ELR (cell line): ENCODE measurements at places on chromosomes 16 and 17.

DNA sequence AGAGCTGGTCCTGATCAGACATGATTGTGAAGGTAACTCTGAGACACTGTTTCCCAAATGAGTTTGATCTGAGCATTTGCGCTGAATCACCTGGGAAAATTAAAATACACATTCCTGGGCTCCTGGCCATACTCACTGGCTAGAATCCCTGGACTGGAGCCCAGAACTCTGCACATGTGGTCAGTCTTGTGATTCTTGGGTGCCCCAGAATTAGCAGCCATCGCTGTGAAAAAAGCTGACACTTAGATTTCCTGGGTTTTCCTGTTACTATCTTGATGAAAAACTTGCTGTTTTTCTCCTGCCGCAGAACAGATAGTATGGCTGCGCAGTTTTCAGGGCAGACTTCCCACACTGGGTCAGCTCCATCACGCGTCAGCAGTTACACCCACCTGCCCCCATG lies 24.6 kb downstream of the NECAB2 start:
- DNase-seq = peak; percentile 42

GRCh38 chr16:64809876-64810629 lies 311.8 kb downstream of the CDH11 start:
- DNase-seq = no peak

- peak; percentile 77 for DNase-seq
These were observed 4.0 kb upstream of the ZC3H18 start for GRCh38 chr16:88566158-88566557.

DNA sequence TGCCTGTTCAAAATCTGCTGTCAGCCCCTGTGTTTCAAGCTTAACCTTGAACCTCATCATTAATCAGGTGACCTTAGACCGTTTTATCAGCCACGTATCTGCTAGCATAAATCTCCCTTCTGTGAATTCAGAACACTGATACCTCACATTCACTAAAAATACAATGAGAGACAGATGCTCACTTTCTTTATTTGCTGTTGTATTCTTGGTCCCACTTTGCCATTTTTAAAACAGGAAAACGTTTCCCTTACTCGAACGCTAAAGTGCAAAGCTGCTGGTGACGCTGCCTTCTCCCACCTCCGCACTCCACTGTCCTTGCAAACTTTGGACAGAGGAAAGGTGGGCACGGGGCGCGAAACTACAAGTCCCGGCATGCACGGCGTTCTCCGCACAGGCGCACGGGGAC lies 220 bp upstream of the ARHGAP44 start:
- no peak for DNase-seq

- no peak for DNase-seq
These were observed 24.6 kb upstream of the WFDC1 start for GRCh38 chr16:84270071-84270470.

- no peak for DNase-seq
These were observed 3.2 kb downstream of the KIFC3 start for GRCh38 chr16:57798953-57799599.

DNA sequence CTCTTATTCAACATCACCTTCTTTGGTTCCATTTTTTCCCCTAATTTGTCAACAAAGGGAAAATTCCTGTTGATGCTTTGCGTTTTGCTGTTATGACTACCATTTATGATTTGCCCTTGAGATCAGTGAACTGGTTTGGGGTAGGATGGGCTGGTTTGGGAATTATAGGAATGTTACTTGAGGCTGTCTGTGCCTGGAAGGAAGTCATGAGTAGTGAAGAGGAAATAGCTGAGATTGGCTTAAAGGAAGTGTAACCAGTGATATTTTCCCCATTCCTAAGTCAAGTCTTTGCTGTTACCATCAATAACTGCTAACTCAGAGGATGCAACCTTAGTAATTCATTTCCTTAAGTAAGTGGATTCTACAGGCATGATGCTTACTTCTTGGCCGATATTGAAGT lies 179.2 kb downstream of the MAP2K6 start:
- DNase-seq = no peak

DNA sequence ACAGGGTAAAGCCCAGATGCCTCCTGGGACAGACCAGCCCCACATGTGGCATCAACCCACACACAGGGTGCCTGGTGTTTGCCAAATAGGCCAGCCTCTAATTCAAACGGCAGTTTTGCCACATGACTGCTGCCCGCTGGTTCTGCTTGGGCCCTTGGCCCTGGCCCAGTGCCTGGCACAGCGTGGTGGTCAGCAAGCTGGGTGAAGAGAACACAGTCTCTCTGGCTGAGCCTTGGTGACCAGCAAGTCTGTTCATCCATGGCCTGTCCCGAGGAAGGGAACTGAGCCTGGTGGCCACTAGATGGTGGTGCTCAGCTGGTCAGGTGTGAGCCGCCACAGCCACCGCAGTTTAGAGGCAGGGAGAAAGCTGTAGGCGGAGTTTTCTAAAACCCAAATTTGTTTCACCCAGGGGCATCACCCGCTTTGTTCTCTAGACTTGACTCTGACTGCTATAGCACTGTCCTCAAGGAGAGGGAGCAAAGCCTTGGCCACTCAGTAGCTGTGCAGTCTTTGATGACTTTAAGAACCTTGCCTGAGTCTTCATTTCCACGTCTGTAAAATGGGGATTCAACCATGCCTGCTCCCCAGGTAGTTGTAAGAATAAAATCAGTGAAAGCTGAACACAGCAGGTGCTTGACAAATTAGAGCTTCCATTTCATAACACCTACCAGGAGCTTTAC lies 4.7 kb upstream of the GFAP start:
- peak; percentile 87 for DNase-seq

DNA sequence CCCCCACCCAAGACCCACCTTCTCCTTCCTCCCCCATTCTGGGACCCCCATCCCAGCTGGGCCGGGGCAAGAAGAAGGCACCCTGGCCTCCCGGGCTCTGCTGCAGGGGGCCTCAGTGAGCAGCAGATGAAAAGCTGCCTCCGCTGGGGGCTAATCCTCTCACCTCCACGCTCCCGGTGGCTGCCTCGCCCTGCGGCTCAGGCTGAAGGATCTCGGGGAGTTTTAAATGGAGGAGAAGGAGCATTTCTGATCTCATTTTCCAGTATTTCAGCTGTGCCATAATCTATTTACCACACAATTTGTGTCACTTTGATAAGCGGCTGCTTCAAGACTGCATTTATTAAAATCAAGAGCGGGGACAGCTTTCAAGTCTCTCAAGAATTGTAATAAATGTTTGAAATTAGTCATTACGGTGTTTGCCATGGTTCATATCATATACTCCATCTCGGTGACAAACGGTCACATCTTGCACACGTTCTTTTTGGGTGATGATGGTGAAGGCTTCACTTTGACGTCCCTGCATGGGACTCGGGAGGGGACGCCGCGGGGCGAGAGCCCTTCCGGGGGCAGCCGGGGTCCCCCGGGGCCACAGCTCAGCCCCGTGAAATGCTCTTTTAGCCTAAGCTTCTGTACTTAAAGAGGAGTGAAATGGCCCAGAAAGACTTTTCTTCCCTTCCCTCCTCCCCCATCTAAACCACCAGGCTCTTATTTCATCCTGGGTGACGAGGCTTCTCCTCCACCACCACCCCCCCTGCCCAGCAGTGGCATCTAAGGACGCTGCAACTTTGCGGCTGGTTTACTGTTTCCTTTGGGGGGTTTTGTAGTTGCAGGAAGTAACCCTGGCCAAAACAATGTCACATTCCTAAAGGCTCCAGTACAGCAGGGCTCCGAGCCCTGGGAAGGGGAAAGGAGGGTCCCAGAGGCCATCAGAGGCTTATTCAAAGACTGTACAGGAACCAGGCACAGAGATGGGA lies 313.1 kb upstream of the TNRC6C start:
- DNase-seq = peak; percentile 15

DNA sequence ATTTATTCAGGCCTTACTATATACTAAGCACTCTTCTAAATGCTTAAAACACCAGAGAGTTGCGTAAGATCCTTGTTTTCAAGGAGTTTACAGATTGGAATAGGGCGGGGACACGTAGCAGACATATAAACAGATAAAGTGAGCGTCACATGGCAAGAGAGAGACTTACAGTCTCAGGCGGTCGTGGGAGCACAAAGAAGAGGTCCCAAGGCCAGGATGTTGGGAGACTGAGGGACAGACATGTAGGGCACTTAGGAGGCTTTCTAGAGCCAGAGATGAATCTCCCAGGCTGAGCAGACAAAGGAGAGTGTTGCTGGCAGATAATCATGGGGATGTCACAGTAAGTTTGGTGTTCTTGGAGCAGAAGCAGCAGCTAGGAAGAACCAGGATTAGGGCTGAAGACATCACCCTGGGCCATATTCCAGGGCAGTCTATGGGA lies 119.1 kb upstream of the ANKFN1 start:
- DNase-seq = no peak

GRCh38 chr17:67574658-67575293 lies 143.0 kb upstream of the NOL11 start:
- DNase-seq = no peak

DNA sequence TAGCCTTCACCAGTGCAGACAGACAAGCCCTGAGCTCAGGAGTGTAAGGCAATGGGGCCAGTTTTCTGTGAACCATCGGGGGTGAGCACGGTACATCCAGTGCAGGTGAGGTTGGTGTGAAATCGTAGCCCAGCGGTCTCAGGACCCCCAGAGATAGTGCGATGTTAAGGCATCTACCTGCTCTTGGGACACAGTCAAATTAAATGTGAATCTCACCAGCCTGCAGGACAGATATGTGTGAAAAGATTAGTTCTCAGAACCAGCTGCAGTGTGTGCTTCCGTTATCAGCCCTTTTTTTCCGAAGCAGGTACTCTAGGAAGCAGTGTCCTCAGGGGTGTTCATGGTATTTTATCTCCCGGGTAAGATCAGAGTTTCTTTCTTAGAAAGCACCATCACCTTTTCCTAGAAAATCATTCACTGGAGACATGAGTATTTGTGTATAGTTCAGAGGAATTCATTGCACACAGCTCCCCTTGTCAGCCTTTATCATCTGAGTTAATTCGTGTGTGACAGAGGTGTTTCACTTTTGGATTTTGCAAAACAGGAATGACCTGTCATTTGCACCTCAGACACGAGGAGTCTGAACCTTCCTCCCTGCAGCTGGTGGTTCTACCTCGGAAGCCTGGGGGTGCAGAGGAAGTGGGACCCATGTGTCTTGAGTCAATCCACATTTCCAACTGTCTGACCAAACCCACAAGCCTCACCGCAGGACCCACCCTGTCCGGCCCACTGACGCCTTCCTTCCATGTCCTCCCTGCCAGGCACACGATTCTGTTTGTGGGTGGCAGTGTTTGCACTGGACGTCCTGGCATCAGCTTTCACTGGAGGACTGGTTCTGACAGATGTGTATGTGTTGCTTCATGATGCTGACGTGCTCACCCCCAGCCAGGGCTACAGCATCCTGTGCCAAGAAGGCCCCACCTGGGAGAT lies 107.8 kb downstream of the CLEC16A start:
- no peak for DNase-seq

DNA sequence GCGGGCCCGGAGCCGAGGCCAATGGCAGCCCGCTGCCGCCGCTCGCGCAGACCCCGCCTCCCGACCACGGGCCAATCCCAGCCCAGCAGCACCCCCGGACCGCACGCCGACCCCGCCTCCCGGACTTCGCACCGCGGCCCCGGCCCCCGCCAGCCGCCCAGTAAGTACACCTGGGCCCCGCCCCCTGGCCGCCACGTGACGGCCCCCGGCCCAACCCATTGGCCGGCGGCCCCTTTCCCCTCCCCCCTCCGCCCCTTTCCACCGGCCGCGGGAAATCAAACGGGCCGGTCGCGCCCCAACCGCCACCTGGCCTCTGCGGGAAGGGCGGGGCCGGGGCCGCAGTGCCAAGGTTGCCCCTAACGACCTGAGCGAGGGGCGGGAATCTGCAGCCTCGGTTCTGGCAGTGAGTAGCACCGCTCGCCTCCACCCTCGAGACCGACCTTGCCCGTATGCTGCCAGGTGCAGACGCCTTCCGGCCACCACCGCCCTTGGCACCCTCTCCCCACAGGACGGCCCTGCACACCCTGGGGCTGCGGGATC lies at the start of gene YBX2:
TSS of gene YBX2 (minus strand) at position 26 of the 540 bp plus-strand sequence. CDS start 139 bp downstream, outside the sequence.
- peak; percentile 35 for DNase-seq

- no peak for DNase-seq
These were observed 219.7 kb upstream of the RPL38 start for GRCh38 chr17:73983621-73984400.

- DNase-seq = no peak
These were observed 838 bp upstream of the TMEM97 start for GRCh38 chr17:28317966-28318758.

DNA sequence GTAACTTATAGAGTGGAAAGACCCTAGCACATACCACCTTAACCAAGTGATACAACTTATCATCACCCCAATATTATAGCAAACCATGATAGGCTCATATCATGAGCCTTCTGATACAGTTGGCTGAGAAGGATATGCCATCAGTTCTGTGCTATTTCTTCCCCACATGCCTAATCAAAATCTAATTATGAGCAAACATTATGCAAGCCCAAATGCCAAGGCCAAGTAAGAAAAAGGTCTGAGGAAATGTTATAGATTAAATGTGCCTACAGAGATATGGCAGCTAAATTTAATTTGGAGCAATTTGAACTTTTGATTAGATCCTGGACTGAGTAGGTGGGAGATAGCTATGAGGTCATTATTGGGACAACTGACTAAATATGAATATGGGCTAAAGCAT lies 225.9 kb upstream of the PMFBP1 start:
- no peak for DNase-seq

DNA sequence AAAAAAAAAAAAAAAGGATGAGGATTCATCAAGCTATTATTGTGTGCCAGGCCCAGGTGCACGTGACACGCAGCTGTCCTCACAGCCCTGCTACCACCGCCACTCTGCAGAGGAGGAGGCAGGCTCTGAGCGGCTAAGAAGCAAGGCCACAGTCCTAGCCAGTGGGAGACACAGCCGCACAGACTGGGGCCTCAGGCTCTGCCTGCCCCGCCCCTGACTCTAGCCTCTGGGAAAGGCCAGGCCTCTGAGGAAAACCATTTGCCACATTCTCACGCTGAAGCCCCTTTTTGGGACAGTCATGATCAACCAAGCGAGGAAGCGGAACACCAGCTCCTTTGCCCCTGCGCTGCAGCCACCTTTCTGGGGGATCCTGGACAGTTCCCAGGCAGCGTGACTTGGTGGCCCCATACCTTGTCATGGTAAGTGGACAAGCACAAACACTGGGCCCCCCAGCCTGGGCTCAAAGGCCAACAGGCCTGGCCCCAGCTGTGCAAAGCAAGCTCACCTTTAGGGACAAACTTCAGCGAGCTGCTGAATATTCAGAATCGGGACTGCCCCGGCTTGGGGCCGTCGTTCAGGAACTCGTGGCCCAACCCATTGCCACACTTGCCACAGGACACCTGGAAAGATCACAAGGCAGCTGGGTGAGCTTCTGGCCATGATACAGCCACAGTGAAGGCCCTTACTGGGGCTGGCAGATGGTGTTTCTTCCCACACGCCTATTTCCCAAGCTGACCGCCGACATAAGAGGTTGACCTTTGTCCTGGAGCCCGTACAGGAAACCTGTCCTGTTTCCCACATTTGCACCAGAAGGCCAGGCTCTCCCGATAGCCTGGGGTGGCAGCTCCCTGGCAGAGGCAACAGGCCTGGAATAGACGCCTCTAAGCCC lies 2.5 kb downstream of the MSRB1 start:
- DNase-seq = no peak

GRCh38 chr17:49514071-49514721 lies 19.1 kb downstream of the NGFR start:
- DNase-seq = peak; percentile 48
